ENCODE measurements at places on chromosomes 4 and X. TPM values are rescaled to one million over a fixed set of nuclear protein-coding genes. Genes with fewer than 3 reads are reported as not detected.

GRCh38 chr4:169826634-169827187 is 69.0 kb upstream of the HPF1 start:
- DNase-seq = no peak

AADAT gene
- 30.7 TPM for total RNA-seq

OTOP1 gene
- total RNA-seq = not detected

DNA sequence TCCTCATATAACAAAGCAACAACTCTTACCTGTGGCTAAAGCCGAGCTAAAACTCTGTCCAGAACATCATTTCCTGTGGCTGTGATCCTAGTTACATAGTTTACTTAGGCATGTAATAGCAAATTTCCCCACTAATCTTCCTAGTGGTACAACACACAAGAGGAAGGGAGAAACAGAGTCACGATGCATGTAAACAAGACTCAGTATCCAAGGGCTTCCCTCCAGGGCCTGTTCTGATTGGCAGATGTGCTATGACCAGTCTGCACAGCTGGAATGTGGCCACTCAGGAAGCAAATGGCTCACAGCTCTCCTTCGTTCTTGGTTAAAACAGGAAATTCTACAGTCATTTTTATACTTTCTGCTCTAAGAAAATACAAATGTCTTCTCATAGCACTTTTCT is 49.2 kb upstream of the PRSS48 start:
- no peak for DNase-seq

GRCh38 chr4:77600521-77601451 is 4.8 kb upstream of the CXCL13 start:
- DNase-seq = no peak

Measured in neural crest cell (in vitro differentiated cells).